ENCODE measurements at places on chromosomes 5 and 9.

DNA sequence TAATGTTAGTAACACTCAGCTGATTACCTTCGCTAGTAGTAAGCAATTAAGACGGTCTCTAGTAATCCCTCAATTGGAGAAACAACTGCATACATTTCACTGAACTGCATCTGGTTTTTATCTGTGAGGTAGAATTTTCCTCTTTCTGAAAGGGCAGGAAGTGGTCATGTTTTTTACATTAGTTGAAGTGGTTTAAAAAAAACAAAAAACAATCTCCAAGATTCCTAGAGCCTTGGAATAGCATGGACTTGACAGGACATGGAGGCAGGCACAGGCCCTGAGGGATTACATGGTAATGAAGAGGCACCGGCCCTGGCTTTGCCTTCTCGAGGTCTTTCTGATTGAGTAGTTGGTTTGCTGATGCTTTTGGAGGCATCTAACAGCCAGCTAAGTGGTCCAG is 25.8 kb downstream of the THBS4 start:
- DNase-seq, result no peak

- DNase-seq, result no peak
These were observed 34.0 kb downstream of the LPCAT1 start for GRCh38 chr5:1489754-1490153.

DNA sequence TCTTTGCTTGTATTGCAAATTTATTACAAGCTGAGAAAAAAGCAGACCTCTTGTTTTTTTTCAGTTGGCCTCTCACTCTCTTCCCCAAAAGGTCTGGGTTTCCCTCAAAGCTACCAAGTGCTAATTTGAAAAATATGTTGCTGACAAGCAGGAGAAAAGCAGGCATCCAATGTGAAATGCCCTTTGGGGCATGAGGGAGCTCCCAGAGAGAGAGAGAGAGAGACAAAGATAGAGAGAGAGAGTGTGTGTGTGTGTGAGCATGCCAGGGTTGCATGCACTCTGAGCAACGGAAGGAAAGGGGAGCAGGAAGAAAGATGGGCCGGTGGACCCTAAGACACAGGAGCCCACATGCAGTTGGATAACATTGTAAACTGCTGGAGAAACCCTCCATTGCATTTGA is 358.4 kb downstream of the TMEM38B start:
- DNase-seq, result no peak

DNA sequence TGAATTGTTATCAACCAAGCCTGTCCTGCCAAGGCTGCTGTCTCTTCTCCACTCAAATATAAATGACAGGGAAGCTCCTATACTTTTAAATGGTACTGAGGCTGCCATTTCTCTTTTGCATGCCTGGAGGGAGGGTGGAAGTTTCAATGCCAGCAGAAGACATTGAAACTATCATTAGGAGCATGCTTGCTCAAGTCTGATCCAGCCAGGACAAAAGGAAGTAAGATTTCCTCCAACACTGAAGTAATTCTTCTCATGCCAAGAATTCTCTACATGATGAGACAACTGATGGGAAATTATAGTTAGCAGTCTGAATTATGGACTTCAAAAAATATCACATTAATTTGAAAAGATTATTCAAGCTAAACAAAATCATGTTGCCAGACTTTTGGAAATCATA is 5.4 kb downstream of the SPINK6 start:
- DNase-seq, result no peak

GRCh38 chr5:6872441-6873160 is 159.4 kb downstream of the TENT4A start:
- DNase-seq, result no peak

DNA sequence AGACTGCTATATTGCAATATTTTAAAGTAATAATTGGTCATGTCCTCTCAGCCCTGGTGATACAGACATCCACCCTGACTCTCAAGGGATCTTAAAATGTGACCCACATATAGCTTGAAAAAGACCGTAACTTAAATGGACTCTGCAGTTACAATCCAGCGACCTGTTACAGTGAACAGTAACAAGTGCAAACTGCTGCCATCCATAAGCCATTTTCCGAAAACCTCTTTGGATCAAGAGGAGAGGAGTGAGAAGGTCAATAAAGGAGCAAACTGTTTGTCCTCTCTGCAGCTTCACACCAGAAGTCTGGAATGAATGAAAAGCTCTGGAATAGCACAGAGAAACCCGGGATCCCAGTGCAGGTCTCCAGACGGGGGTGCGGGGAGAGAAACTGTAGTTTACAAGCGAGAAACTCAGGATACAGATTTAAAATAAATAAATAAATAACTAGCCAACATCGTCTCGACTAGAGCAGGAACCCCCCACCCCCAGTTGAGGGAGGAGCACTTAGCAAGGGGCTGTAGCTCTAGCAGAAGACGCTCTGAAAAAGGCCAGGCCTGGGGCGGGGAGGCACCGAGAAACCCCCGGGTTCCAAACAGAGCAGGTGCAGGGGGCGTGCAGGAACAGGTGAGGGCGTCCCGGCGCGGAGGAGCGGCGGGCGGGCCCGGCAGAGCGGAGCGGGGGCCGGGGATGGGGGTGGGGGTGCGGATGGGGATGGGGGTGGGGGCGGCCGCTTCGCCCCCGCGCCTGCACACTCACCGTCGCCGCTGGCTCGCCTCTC is 572 bp downstream of the ZDHHC21 start:
- peak; percentile 73 for DNase-seq

GRCh38 chr5:72280581-72281069 is 39.4 kb downstream of the MRPS27 start:
- DNase-seq, result peak; percentile 74

GRCh38 chr5:173204185-173204979 is 30.6 kb downstream of the NKX2-5 start:
- no peak for DNase-seq

GRCh38 chr5:15255576-15255975 is 244.4 kb upstream of the FBXL7 start:
- no peak for DNase-seq

DNA sequence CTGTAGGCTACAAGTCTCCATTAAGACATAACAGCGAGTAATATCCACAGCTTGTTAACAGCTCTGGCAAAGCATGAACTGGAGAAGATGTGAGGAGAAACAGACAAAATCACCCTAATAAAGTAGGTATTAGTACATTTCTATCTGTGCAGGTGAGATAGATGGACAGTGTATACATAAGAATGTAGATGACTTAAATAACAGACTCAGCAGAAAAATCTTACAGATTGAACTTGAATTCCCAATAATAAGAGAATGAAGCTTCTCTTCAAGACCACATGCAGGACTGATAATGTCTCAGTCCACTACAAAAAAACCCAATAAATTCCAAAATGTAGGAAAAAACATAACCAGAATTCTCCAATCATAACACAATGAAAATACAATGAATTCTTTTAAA is 153.0 kb downstream of the IRX2 start:
- DNase-seq, result no peak

GRCh38 chr5:152622628-152623027 is 217.5 kb upstream of the NMUR2 start:
- DNase-seq, result peak; percentile 60

GRCh38 chr9:15999422-16000339 is 446.8 kb downstream of the CCDC171 start:
- DNase-seq, result no peak

DNA sequence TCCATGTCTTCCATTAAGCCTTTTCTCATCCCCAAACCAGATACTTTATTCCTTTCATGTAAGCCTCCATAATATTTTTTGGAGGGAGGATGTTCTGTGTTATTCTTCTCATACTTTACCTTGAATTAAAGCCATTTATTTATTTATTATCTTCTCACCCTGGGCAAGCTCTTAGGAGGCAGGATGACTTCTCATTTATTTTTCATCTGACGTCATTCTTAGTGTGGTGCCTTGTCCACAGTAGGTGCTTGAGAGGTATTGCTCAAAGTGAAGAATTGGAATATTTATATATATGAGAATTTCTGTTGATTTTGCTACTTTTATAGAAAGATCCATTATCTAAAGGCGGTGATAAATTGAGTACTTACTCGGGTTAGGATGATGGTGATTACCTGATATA is 458.3 kb upstream of the ACTBL2 start:
- DNase-seq, result no peak

DNA sequence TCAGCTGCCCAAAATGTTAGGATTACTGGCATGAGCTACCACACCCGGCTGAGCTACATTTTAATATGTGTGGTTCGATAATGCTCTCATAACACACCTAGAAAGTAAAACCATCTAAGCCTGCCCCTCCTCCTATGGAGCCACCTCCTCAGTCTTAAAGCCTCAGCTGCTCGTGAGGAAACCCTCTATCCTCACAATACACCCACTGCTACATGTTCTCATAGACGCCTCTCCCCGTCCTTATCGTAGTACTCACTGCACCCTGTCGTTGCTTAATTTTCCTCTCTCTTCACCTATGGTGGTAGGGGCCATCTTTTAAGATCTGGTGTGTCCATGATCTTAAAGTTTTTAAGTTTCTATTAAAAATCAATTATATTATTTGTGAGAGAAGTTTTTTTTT is 72.9 kb downstream of the RCL1 start:
- DNase-seq, result no peak

DNA sequence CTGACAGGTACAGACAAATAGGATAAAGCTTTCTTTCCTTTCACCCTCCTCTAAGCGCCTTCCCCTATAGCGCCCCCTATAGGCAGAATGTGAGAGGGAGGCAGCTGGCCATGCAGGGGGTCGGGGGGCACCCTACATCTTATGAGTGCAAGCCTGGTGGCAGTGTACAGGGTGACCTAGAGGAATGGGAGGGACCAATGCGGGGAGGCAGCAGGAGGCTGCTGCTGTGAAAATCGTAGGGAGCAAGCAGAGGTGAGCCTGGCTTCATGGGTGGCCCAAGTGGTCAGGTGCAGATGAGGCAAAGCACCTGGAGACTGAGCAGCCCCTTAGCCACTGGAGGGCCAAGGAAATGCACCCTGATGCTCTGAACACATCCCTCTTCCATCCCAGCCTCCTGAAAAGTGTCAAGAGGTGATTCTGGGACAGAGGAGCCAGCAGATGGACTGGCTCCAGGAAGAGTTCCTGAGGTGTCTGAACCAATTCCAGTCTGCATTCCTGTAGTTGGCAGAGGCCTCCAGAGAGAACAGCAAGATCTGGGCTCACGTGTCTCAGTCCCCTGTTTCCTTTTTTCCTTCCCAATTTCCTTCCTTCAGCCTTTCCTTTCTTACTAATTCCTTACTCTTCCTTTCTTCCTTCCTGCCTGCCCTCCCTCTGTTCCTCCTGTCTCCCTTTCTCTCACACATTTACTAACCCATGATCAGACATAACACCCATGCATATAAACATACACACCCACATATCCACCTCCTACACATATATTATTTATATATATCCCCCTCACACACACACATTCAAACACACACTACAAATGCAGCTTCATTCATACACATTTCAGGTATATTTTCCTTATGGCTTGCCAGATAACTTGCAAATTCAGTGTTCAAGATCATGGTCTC is 32.8 kb upstream of the GALNT10 start:
- no peak for DNase-seq

DNA sequence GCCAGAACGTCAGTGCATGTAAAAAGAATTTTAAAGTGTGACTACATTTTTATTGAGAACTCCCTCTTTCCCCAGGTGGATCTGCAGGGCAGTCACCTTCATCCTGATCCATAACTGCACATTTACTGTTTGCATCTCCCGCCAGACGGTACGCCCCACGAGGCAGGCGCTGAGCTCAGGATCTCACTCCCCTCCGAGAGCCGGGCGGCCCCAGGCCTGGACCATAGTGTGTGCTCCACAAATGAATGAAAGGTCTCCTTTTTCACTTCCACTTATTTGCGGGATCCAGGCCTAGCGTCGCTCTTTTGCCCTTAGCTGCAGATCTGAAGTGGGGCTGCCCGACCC is 378 bp downstream of the DROSHA start:
- peak; percentile 62 for DNase-seq

GRCh38 chr5:55923177-55923771 is 71.5 kb downstream of the IL6ST start:
- no peak for DNase-seq

DNA sequence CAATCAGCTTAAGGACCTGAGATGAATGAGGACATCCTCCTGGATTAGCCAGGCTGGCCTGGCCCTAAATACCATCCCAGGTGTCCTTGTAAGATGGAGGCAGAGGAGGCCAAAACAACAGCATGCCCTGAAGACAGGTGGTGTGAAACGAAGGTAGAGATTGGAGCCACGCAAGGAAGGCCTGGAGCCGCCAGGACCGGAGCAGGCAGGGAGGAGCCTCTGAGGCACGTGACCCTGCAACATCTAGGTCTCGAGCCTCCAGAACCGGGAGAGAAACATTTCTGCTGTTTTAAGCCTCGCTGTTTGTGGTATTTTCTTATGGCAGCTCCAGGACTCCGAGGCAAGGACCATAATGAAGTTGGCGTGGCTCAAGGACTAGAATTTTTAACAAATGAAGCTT is 9.7 kb upstream of the COL5A1 start:
- no peak for DNase-seq

DNA sequence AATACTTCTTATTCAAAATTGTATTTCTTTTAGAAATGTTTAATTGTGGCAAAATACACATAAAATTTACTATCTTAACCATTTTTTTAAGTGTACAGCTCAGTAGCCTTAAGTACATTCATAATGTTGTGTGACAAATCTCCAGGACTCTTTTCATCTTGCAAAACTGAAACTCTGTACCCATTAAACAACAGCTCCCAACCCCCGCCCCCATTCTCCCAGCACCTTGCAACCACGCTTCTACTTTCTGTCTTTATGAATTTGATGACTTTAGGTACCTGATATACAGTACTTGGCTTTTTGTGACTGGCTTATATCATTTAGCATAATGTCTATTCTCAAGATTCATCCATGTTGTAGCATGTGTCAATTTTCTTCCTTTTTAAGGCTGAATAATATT is 2.8 kb upstream of the IL5 start:
- DNase-seq, result no peak

- DNase-seq, result no peak
These were observed 11.4 kb downstream of the OTULIN start for GRCh38 chr5:14675865-14676300.

GRCh38 chr9:660227-660626 is 181.3 kb upstream of the DMRT1 start:
- no peak for DNase-seq

DNA sequence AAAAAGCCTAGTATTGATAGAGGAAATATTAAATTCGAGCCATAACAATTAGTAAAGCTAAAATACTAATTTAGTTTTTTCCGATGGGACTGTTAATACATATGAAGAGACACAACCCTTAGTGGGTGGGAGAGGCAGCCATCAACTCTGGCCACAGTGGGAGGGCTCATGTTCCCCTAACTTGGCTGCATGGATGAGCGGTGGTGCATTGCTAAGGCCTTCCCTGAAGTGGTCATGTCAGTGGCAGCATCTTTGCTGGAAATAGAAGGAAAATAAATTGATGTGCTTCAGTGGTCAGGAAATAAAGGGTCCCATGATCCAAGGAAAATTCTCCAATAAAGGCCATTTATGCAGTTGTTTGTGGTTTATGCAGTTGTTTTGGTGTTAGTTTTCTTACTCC is 33.9 kb upstream of the F2RL2 start:
- DNase-seq, result no peak

GRCh38 chr5:151281001-151281639 is 22.4 kb downstream of the SLC36A3 start:
- no peak for DNase-seq

DNA sequence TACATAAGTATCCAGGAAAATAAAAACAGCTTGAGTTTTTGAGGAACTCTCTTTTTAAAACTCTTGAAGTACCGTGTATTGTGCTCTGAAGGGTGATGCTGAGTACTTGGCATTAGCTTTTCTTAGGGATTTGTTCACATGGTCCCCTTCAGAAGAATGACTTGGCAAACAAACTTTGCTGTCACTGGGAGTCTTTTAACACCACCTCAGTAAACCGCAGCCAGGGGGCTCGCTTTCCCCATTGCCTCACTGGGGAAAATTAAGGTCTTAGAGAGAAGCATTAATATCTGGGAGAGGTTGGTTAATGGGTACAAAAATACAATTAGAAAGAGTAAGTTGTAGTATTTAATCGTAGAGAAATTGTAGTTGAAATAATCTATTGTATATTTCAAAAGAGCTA is 105.9 kb upstream of the DAP start:
- DNase-seq, result no peak
